Smooth muscle cell of the umbilical artery (primary cell): ENCODE measurements at places on chromosomes 6 and 20. TPM values are rescaled to one million over a fixed set of nuclear protein-coding genes. Genes with fewer than 3 reads are reported as not detected.

The PRDM1 gene
- total RNA-seq = 3.7 and 8.0 TPM in 2 replicates

The MACROD2 gene
- 1.8 and 2.6 TPM in 2 replicates for total RNA-seq

The RAET1E gene
- 0.14 TPM in 1 of 2 replicates, not detected in the other for total RNA-seq

The MTG2 gene
- 15.7 and 18.2 TPM in 2 replicates for total RNA-seq

The DEF6 gene
- 1.2 TPM in 2 replicates for total RNA-seq

The UBD gene
- 0.30 TPM in 1 of 2 replicates, not detected in the other for total RNA-seq

The ADA gene
- 6.0 and 9.2 TPM in 2 replicates for total RNA-seq

The RIPOR2 gene
- 0.30 and 0.42 TPM in 2 replicates for total RNA-seq
